ENCODE measurements at places on chromosomes 1 and 21.

- no peaks in the 10 kb centered on the region for H3K4me1 ChIP-seq
- H3K27me3 ChIP-seq = no peaks in the 10 kb centered on the region
- H3K27ac ChIP-seq = no peak overlapping the region
- H3K4me3 ChIP-seq = no peak overlapping the region
- no peak for DNase-seq
- no peaks in the 10 kb centered on the region for H3K36me3 ChIP-seq
Measured at GRCh38 chr1:91650764-91651163, 150.1 kb downstream of the CDC7 start.

DNA sequence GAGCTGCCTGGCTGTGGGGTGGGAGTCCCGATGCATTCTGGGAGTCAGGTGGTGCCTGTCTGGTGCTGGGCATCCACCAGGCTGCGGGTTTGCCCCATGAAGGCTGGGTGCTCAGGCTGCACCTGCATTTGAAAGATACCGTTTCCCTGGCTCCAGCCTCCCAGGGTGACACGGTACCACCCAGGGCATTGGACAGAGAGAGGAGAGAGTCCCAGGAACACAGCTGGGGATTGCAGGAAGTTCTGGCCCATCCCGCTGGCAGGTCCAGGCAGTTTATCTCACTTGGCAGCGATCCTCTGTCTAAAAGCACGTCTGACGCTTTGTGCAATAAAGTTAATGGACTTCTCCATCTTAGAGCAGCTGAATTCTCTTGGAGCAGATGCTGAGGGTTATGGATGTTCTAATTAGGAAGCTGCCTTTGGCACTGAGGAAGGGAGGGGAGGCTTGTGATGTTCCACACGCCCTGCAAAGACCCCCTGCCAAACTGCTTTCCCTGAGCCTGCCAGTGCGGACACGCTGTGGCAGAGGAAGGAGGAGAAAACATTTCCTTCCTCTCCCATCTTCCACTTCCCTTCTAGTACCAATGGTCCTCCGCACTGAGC is 246.9 kb downstream of the GRIK3 start:
- H3K36me3 ChIP-seq = no peaks in the 10 kb centered on the region
- no peak overlapping the region for H3K4me3 ChIP-seq
- H3K4me1 ChIP-seq = no peaks in the 10 kb centered on the region

GRCh38 chr1:231541842-231542241 is 13.4 kb downstream of the TSNAX start:
- DNase-seq = no peak
- no peak overlapping the region for H3K4me3 ChIP-seq
- H3K27ac ChIP-seq = no peak overlapping the region
- H3K36me3 ChIP-seq = peaks cover 22% of the 10 kb centered on the region
- H3K27me3 ChIP-seq = no peaks in the 10 kb centered on the region

- peaks cover 3% of the 10 kb centered on the region for H3K4me1 ChIP-seq
- peak; percentile 61 for DNase-seq
- H3K27me3 ChIP-seq = no peaks in the 10 kb centered on the region
- H3K4me3 ChIP-seq = no peak overlapping the region
- no peaks in the 10 kb centered on the region for H3K36me3 ChIP-seq
Measured at GRCh38 chr1:115727706-115728249, 40.7 kb downstream of the CASQ2 start.

DNA sequence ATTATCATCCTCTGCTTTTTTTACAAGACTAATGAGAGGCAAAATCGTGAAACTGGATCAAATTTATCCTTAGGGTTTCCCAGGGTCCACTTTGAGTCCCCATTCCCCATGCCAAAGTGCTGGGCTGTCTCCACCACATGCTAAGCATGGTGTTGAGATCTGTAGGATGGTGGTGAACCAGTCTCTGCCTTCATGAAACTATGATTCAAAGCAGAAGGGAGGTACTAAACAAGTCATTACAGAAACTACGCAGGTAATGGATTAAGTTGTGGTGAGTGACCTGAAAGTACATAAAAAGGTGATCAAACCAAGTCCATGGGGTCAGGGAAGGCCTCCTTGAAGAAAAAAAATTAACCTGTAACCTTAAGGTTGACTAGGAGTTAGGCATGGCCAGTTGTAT is 265.2 kb downstream of the ATG4C start:
- H3K27ac ChIP-seq = no peak overlapping the region
- no peaks in the 10 kb centered on the region for H3K4me1 ChIP-seq
- H3K36me3 ChIP-seq = no peaks in the 10 kb centered on the region
- no peaks in the 10 kb centered on the region for H3K27me3 ChIP-seq
- H3K4me3 ChIP-seq = no peak overlapping the region

DNA sequence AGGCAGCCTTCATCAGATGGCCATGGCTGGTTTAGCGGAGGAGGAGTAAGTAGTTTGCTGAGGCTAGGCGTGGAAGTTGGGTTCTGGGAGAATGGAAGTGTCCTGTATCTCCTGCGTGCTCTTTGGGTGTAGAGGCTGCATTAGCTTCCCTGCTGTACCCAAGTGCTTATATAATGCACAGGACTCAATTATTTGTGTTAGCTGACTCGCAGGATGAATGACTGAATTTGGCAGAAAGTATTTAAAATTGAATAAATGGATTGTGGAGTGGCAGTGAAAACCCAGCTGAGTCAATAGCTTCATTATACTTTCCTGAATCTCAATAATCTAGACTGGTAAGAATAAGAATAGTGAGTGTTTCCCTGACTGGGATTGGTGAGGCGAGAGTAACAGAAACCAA is 13.8 kb downstream of the DNTTIP2 start:
- DNase-seq = no peak
- no peak overlapping the region for H3K27ac ChIP-seq
- no peak overlapping the region for H3K4me3 ChIP-seq

- no peaks in the 10 kb centered on the region for H3K4me1 ChIP-seq
- H3K27ac ChIP-seq = no peak overlapping the region
- H3K36me3 ChIP-seq = no peaks in the 10 kb centered on the region
- H3K4me3 ChIP-seq = no peak overlapping the region
- H3K27me3 ChIP-seq = no peaks in the 10 kb centered on the region
- no peak for DNase-seq
Measured at GRCh38 chr1:242178924-242179708, 180.2 kb upstream of the MAP1LC3C start.

GRCh38 chr1:66300972-66301451 is 232.9 kb upstream of the SGIP1 start:
- H3K4me1 ChIP-seq = peaks cover 5% of the 10 kb centered on the region
- no peaks in the 10 kb centered on the region for H3K36me3 ChIP-seq

- H3K4me3 ChIP-seq = no peak overlapping the region
- no peaks in the 10 kb centered on the region for H3K27me3 ChIP-seq
- no peak for DNase-seq
Measured at GRCh38 chr21:41459884-41460534, 34.0 kb downstream of the MX1 start.

DNA sequence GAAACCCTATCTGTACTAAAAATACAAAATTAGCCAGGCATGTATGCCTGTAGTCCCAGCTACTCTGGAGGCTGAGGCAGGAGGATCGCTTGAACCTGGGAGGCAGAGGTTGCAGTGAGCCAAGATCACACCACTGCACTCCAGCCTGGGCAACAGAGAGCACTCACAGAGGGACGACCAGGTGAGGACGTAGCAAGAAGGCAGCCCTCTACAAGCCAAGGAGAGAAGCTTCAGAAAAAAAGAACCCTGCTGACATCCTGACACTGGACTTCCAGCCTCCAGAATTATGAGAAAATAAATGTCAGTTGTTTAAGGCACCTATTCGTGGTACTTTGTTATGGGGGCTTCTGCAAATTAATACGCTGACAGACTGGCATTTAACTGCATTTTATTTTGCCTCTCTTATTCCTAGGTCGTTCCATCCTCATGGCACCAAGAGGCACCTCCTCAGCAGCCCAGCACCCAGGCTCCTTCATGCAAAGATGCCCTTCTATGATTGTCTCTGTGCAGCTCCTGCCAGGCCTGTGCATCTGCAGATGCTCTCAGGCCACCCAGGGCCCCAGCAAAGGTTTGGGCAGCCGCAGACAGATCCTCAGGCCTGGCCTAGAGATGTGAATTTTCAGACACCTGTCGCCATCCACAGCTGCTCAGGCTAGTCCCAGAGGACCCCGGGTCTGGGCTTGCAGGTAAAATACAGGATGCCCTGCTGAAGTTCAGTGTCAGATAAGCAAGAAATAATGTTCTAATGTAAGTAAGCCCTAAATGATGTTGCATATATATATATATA is 86.0 kb upstream of the COX20 start:
- no peak overlapping the region for H3K4me3 ChIP-seq
- H3K36me3 ChIP-seq = no peaks in the 10 kb centered on the region
- no peak overlapping the region for H3K27ac ChIP-seq
- H3K27me3 ChIP-seq = no peaks in the 10 kb centered on the region

DNA sequence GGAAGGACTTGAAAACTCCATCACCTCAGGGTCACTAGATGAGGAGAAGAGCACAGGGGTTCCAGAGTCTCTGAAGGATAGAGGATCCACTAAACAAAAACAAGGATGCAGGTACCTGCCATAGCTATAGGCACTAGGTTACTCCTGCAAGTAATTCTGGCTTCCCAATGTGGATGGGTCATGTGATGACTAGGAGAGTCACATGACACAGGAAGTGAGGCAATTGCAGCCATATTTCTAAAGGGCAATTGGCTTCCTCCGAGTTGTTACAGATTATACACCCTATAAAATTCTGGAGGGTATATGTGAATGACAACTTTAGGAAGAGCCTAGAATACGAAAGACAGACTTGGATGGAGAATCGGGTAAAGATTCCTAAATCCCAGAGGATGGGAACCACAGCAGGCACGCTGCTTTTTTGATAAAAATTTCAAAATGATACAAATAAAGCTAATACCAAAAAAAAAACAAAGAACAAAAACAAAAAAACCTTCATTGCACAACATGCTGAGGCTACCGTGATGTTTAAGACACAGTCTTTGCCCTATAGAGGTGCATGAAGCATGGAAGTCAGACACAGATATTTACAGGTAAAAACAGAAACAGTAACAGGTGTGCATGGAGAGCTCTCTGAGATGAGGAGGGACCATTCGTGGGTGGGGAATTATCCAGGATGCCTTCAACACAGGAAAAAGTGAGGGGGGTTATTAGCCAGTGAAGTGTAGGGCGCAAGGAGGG is 10.5 kb downstream of the MTX1 start:
- H3K4me1 ChIP-seq = no peaks in the 10 kb centered on the region
- H3K4me3 ChIP-seq = peak overlapping the region; percentile 14
- H3K36me3 ChIP-seq = no peaks in the 10 kb centered on the region
- no peaks in the 10 kb centered on the region for H3K27me3 ChIP-seq
- no peak overlapping the region for H3K27ac ChIP-seq
- no peak for DNase-seq

DNA sequence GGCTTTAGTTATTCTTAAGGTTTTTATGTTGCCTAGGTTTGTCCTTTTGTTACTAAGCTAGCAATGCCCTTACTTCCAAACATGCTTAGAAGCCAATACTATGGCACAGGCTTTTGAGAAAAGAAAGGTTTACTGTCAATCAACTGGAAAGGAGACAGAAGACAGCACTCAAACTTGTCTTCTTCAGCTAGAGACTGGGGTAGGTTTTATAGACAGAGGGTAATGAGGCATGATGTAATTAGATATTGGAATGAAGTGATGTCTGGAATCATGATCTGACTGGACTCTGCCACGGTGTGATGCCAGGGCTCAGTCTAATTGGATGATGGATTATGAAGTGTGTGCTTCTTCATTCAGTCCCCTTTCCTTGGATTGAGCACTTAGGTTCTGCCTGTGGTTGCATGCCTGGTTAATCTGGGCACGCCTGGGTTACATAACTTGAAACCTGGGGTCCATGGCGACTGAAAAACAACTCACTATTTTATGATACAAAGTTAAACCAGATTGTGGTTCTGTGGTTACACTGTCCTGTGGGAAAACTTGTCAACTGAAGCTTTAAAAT is 625.8 kb downstream of the BRINP3 start:
- H3K4me3 ChIP-seq = no peak overlapping the region
- H3K27me3 ChIP-seq = no peaks in the 10 kb centered on the region
- DNase-seq = no peak
- H3K27ac ChIP-seq = no peak overlapping the region
- H3K4me1 ChIP-seq = no peaks in the 10 kb centered on the region

GRCh38 chr1:159040206-159040605 is 30.5 kb downstream of the IFI16 start:
- H3K27me3 ChIP-seq = no peaks in the 10 kb centered on the region
- H3K4me1 ChIP-seq = no peaks in the 10 kb centered on the region
- DNase-seq = no peak
- no peak overlapping the region for H3K4me3 ChIP-seq
- no peak overlapping the region for H3K27ac ChIP-seq
- no peaks in the 10 kb centered on the region for H3K36me3 ChIP-seq

DNA sequence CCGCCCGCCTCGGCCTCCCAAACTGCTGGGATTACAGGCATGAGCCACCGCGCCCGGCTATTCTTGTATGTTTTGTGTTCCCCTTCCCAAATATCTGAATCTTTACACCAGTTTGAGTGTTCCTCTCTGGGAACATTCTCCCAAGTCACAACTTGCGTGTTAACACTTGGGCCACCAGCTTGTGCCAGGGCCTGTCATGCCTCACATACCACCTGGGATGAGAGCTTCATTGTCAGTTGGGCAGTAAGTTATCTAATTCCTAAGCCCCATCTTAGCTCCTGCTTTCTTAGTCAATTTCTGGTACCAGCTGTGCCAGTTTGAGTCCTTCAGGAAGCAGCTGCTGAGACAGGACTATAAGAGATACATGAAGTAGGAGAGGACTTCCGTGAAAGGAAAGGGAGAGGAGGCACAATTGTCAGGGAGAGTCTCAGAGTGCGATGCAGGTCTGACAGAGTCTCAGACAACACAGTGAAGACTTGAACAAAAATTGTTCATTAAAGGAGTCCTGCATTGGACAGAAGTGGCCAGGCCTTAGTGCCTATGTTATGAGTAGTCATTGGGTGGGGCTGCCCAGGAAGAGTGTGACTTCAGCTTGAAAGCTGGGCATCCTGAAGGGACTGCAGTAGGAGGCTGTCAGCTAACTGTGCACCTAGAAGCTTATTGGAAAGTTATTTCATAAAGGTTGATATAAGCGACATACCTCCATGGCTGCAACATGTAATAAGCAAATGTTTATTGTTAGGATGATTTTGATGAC is 17.3 kb downstream of the ZFYVE9 start:
- H3K27ac ChIP-seq = no peak overlapping the region
- no peak for DNase-seq
- no peaks in the 10 kb centered on the region for H3K4me1 ChIP-seq
- no peak overlapping the region for H3K4me3 ChIP-seq
- H3K27me3 ChIP-seq = no peaks in the 10 kb centered on the region

GRCh38 chr1:3618531-3618880 is 6.3 kb upstream of the TPRG1L start:
- no peak overlapping the region for H3K4me3 ChIP-seq
- H3K27me3 ChIP-seq = no peaks in the 10 kb centered on the region
- H3K4me1 ChIP-seq = no peaks in the 10 kb centered on the region
- H3K36me3 ChIP-seq = no peaks in the 10 kb centered on the region
- no peak for DNase-seq

- no peaks in the 10 kb centered on the region for H3K36me3 ChIP-seq
- no peak overlapping the region for H3K4me3 ChIP-seq
- H3K4me1 ChIP-seq = no peaks in the 10 kb centered on the region
- H3K27me3 ChIP-seq = no peaks in the 10 kb centered on the region
Measured at GRCh38 chr1:118928739-118929554, 59.2 kb downstream of the TBX15 start.
